NCI-H2227 treated with DMSO at 0.1 percent for 48 hours (cell line): ENCODE measurements at places on chromosomes 1 and 21.

GRCh38 chr1:237016626-237017025 is 12.4 kb upstream of the MT1HL1 start:
- DNase-seq: no peak

GRCh38 chr1:91645031-91645430 is 144.4 kb downstream of the CDC7 start:
- DNase-seq: no peak

- DNase-seq: no peak
Observed at GRCh38 chr1:32247452-32247851, 430 bp downstream of the FAM167B start.

GRCh38 chr1:61318319-61319125 is 236.2 kb downstream of the NFIA start:
- no peak for DNase-seq

- DNase-seq: no peak
Observed at GRCh38 chr1:180909005-180909414, 3.7 kb upstream of the KIAA1614 start.

DNA sequence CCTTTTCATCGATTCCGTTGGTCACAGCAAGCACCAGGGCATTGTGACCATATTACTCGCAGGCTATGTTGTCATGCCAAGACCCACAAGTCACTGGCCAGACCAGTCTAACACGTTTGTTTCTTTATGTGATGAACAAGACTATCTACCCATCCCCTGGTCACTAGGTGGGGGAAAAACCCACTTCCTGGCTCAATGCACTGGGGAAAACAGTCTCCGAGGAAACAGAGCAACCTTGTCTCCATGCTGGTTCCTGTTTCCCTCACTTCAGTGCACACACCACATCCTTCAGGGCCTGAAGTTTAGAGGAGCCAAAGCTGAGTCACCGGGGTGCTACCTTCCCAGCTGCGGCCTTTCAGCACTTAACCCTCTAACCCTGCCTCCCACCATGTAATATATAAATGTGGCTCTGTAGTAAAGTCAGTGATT is 20.9 kb downstream of the ERICH3 start:
- DNase-seq: no peak

- no peak for DNase-seq
Observed at GRCh38 chr1:179825206-179825605, 52.4 kb downstream of the TOR1AIP2 start.

DNA sequence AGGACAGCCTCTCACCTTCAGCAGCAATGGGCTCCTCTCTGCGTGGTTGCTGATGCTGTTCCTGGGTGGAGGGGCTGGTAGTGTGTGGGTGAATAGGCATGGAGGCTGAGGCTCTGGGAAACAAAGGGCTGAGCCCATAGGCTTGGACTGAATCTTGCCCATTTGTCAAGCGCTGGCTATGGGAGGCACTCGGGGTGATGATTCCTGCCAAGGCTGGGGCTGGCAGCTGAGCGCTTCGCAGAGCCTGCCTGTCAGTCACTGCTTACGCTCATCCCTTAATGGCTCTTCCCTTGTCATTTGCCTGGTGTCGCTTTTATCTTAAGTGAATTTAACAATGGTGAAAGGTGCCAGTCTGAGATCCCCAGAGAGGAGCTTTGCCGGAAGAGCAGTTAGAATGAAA is 353.3 kb downstream of the PBX1 start:
- no peak for DNase-seq
